ENCODE measurements at places on chromosomes 7 and 10. TPM values are rescaled to one million over a fixed set of nuclear protein-coding genes. Genes with fewer than 3 reads are reported as not detected.

The HTRA1 gene
- total RNA-seq: 0.17 TPM

The TAS2R41 gene
- total RNA-seq: 0.61 TPM

The TFPI2 gene
- total RNA-seq: not detected

The MKRN1 gene
- total RNA-seq: 156 TPM

The SPDYE6 gene
- total RNA-seq: not detected

The ODAD2 gene
- 0.32 TPM for total RNA-seq

The PLEKHS1 gene
- total RNA-seq: 0.12 TPM

The PPP1R17 gene
- not detected for total RNA-seq

The CAV1 gene
- total RNA-seq: not detected
